RCC 7860 (cell line): ENCODE measurements at places on chromosomes 7 and 10.

GRCh38 chr7:74015670-74016069 is 12.3 kb upstream of the ELN start:
- DNase-seq: no peak

DNA sequence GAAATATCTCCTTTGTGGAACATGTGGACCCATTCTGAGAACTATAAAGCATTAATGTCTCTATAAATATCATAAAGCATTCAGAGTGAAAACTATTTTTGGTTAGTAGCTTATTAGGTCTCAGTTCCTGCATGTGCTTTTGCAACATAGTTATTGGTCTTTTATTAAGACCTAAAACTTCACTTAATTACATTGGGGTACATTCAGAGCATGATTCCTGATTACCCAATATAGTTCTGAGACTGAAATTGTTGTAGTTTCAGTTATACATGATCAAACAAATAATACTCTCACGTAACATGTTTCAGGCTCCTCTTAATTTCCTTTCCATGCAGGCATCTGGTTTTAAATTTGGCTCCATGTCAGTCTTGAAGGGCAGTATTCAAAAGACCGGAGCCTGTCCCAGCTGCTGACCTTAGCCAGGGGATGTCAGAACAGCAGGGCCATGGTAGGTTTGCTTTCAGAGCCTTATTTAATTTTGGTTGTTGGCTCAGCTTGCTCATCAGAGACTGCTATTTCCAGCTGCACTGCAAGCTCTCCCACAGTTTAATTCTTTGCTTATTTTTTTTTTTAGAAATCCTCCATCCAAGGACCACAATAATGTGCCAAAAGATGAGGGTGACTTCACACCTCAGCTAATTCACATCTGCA is 447.8 kb upstream of the FZD8 start:
- no peak for DNase-seq

- DNase-seq: no peak
Observed at GRCh38 chr7:148723166-148723559, 24.5 kb downstream of the CUL1 start.

GRCh38 chr10:67722113-67722512 is 26.1 kb upstream of the CTNNA3 start:
- no peak for DNase-seq
